ENCODE measurements at places on chromosomes 5 and 9.
A peak's percentile ranks its signal among the peaks of the same experiment; 100 is the strongest.

- no peak for DNase-seq
These were observed 71.3 kb downstream of the TMC1 start for GRCh38 chr9:72592502-72593403.

GRCh38 chr9:68844631-68845612, 139.9 kb downstream of the PIP5K1B start:
- peak; percentile 16 for DNase-seq

- no peak for DNase-seq
These were observed 434.0 kb upstream of the CLINT1 start for GRCh38 chr5:158292981-158293380.

GRCh38 chr9:78261403-78262001, 25.6 kb downstream of the CEP78 start:
- DNase-seq: no peak

GRCh38 chr5:19314840-19315239, 673.2 kb downstream of the CDH18 start:
- no peak for DNase-seq

GRCh38 chr5:966345-966710, 42.3 kb upstream of the NKD2 start:
- no peak for DNase-seq

DNA sequence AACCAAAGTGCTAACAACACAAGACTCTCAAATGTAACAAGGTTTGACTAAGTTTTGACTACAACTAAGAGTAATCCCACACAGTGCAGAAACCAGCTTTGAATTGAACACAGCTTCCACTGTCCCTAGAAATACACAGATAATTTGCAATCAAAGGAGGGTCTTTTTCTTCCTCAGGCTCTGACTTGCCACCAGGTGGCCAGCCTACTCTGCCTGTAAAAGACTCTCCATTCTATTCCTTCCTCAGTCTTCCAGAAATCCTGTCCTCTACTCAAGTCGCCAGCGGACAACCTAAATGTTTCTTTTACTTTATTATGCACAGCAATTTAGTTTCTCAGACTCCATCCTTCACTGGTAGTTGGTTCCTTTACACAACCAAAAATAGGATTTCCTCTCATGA, 32.2 kb upstream of the MCTP1 start:
- DNase-seq: no peak

DNA sequence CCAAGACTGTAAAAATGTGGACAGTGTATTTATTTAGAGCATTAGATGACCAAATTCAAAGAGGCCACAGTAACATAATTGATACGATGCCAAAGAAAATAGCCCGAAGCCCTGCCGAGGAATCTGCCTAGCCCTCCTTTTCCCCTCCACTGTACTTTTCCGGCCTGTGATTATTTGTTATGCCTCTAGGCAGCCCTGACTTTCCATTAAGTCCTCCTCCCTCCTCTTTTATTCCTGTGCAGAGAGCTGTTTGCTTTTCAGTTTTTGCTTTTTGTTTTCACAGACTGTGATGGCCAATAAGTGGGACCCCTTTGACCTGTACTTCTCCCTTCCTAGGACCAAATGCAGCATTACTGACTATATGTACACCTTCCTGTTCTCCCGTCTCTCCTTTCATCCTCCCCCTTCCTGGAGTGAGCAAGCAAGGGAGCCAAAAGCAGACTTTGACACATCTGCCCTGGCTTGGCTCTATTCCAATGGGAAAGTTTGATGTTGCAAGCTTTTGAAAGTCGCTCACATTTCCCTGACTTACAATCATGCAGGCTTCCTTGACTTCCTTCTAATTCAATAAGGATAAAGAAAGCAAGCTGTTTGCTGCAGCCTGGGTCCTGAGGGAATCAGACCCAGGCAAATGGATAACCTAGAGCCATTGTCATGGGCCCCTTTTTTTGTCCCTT, 76.1 kb downstream of the NREP start:
- DNase-seq: no peak

- peak; percentile 3 for DNase-seq
These were observed 62.0 kb downstream of the SUSD1 start for GRCh38 chr9:112112941-112113681.

DNA sequence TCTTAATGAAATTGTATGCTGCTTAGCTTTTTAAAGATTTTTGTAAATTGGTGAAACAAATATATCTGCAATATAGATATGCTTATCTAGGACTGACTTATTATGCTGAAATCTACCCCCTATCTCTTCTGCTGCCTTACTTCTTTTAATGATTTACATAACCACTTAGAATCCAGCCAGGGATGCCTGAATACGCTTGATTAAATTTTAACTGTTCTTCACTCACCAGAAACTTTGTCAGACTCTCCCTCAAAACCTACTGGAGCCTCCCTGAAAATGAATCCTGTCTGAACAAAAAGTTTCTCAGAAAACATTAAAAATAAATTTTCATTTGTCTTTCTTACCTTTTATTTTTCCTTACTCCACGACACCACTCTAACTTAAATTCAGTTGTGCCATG, 111.7 kb downstream of the ST8SIA4 start:
- DNase-seq: no peak

GRCh38 chr5:176319827-176320554, 41.6 kb downstream of the KIAA1191 start:
- no peak for DNase-seq

DNA sequence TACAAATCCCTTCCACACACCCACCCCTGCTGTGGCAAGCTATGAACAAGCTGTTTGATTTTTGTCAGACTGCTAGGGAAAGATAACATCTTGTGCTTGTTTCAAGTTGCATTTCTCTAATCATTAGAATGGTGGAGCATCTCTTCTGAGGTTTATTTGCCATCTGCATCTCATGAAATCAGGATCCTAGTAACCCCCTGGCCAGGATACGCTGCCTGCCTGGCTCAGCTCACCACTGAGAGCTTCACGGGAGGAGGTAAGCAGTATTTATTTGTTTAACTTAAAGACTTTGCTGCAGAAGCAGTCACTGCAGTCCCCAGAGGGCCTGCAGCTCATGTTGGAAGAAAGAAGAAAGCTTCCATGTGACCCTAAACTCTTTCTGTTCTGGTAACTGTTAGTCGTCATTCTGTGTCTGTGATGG, 83.3 kb upstream of the CXCL14 start:
- no peak for DNase-seq

DNA sequence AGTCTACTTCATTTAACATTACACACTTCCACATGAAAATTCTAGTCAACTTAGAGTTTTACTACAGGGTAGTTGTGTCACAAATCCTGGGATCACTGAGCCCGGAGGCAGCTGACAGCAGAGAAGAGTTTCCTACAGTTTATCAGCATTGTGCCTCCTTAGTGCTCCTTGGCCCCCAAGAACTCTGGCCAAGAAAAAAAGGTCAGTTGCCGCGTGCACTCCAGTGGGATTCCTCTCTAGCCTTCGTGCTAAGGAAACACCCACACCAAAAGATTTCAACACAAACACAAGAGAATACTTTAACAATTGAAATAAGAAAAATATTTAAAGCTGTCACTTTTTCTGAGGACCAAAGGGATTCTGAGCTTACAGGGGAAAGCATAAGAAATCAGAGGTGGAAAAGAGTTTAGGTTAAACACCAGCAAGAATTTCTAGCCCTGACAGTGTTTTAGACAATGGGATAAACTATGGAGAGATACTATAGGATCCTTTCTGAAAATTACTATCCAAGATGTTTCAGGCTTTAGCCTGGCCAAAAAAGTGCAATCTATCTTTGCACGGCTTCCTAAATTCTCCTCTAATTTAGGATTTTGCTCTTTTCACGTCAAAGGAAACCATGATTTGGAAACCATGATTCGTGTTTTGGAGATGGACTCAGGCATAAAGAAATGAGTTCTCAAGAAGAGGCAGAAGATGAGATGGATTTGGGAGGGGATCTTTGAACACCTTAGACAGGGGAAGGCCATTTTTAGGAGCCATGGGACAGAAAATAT, 606.8 kb downstream of the RAB3C start:
- no peak for DNase-seq

GRCh38 chr9:81542118-81542889, 147.0 kb downstream of the TLE1 start:
- no peak for DNase-seq

DNA sequence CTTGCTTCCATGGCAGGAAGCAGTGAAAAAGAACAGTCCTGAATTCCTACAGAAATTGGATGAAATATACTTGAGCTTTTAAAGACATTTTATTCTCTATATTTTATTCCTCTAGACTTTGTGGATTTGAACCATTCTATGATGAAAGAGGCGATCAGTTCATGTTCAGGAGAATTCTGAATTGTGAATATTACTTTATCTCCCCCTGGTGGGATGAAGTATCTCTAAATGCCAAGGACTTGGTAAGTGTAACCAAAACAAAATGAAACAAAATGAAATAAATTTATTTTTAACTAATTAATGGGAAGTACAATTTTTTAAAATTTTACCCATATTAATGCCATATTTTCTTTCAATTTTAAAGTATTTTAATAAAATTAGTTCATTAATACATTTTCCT, 34.1 kb downstream of the STARD4 start:
- DNase-seq: no peak

- no peak for DNase-seq
These were observed 196.3 kb downstream of the ROR2 start for GRCh38 chr9:91753711-91754110.

GRCh38 chr5:134149571-134150303, 27.0 kb downstream of the SKP1 start:
- DNase-seq: peak; percentile 24

- peak; percentile 30 for DNase-seq
These were observed 12.4 kb upstream of the CYFIP2 start for GRCh38 chr5:157253547-157253946.

DNA sequence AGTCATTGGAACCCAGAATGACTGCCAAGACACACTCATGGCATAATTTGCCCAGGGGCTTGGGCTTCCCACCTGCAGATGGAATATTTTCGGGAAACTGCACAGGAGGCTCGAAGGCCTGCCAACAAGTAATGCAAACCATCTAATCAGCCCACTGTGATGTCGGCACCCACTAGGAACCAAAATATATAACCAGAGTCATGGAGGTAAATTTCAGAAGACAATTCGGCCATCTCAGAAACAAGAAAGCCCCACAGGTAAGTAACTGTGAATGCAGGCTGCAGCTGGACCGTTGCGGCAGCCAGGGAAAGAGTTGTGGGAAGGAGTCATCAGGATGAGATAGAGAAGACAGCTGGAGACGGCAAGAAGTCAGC, 264.4 kb downstream of the SYK start:
- no peak for DNase-seq

DNA sequence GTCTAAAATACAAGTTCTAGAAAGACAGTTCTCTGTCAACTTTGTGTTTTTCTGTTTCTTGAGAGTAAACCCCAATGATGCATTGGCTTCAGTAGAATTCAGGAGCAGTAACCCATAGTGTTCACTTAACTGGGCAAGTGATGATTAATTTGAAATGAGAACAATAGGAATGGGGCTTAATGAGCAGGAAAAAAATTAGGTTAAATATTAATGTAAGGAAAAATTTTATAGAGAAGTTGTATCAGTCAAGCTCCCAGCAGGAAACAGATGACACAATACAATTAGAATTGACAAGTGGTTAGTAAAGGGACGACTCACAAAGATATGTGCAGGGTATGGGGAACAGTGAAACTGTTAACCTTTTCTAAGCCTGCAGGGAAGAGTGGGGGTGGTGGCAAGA, 38.2 kb downstream of the ENTREP1 start:
- DNase-seq: no peak

- no peak for DNase-seq
These were observed at the start of gene SELENOP for GRCh38 chr5:42811591-42812446. Gene SELENOP, minus strand, starts transcription at chr5:42811892. Its CDS starts 3,539 bp downstream, at chr5:42808353.

DNA sequence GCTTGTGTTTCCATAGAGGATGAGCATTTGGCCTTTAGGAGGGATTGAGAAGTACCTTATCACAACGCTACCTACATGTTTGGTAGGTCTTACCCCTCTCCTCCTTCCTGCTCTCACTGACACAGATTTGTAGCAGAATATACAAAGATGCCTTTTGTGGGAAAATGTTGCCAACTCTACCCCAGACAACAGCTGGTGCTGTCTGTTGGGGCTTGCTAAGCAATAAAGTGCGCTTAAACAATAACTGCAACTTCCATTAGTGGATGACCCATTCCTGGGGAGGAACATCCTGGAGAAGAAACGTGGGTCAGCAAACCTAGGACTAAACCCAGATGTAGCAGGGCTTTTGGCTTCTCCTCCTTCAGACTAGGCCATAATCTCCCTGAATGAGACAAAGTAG, 174.3 kb downstream of the EFNA5 start:
- DNase-seq: no peak

DNA sequence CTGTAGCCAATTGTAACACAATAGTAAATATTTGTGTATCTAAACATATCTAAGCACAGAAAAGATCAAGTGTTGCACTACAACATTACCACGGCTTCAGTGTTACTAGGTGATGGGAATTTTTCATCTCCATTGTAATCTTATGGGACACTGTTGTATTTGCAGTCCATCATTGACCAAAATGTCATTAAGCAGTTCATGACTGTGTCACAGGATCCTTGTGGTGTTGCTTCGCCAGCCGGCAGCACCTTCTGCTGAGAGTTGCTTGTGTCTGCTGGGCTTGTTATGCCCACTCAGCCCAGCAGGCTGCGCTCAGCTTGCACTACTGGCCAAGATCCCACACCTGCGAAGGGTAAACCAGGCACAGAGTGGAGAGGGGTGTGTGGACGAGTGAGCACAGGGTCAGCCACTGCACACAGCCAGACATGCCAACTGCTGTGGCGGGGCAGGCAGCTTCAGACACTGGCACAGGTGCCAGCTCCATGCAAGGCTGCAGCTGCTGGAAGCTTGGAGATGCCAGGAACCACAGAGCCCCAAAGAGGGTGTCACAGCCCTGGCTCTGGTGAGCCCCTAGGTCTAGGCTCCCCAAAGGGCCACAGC, 273.7 kb downstream of the CETN3 start:
- no peak for DNase-seq

GRCh38 chr5:126801992-126802294, 25.0 kb downstream of the LMNB1 start:
- DNase-seq: no peak

- DNase-seq: no peak
These were observed 62.5 kb upstream of the C5orf46 start for GRCh38 chr5:147968855-147969254.

DNA sequence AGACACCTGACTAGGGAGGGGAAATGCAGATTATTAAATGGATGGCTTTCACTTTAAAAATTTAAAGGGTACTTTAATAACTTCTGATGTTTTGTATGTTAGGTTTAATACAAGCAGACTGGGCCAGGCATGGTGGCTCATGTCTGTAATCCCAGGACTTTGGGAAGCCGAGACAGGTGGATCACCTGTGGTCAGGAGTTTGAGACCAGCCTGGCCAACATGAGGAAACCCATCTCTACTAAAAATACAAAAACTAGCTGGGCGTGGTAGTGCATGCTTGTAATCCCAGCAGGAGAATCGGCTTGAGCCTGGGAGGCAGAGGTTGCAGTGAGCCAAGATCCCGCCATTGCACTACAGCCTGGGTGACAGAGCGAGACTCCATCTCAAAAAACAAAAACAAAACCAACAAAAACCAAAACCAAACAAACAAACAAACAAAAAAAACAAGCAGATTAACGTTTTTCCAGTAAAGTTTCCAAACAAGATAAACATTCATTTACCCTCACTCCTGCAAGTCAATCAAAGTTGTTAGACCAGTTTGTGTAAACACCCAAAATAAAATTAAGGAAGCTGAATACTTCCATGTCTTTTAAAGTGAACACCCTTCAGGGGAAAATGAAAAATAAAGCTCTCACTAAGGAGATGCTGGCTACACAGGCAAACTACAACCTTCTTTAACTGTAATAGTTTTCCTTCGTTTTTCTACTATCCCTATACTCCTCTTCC, 14.1 kb downstream of the ETF1 start:
- DNase-seq: no peak
